Kasumi-1 (cell line): ENCODE measurements at places on chromosomes 6 and 20.

GRCh38 chr6:151701911-151702562 lies 105.4 kb upstream of the ESR1 start:
- no peak for DNase-seq

DNA sequence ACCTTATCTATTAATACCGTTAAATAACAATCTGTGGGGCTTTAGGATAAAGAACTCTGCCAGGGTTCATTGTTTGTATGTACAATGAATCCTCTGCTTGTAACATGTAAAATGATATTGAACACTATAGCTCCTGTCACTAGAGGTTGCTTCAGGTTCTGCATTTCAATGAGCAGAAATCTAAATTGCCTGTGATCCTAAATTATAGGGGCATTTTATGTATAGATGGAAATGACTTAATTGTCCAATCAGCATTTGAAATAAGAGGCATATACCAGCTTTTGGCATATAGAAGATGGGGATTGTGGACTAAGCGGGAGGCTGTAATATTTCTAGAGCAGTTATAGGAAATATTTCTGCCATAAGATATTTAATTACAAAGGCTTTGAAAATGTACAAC lies 2.0 kb downstream of the NCOA3 start:
- DNase-seq: no peak

DNA sequence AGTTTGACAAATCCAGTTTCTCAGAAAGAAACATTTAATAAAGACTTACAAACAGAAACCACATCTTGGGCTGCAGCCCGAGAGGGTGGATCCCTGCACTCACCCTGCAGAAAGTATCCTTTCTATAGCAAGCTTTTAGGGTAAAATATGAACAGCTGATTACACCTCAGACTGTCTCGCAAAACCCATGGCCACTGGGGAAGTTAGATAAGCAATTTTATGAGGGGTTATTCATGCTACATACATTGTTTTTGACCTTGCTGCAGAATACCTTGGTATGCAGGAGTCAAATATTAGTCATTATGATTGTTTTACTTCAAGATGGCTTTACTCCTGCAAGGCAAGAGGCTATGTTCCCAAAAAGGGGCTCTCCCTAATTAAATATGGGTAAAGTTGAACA lies 126.9 kb downstream of the OR2B2 start:
- no peak for DNase-seq

- DNase-seq: no peak
These were observed 359.4 kb downstream of the ADGRB3 start for GRCh38 chr6:68994521-68994920.

DNA sequence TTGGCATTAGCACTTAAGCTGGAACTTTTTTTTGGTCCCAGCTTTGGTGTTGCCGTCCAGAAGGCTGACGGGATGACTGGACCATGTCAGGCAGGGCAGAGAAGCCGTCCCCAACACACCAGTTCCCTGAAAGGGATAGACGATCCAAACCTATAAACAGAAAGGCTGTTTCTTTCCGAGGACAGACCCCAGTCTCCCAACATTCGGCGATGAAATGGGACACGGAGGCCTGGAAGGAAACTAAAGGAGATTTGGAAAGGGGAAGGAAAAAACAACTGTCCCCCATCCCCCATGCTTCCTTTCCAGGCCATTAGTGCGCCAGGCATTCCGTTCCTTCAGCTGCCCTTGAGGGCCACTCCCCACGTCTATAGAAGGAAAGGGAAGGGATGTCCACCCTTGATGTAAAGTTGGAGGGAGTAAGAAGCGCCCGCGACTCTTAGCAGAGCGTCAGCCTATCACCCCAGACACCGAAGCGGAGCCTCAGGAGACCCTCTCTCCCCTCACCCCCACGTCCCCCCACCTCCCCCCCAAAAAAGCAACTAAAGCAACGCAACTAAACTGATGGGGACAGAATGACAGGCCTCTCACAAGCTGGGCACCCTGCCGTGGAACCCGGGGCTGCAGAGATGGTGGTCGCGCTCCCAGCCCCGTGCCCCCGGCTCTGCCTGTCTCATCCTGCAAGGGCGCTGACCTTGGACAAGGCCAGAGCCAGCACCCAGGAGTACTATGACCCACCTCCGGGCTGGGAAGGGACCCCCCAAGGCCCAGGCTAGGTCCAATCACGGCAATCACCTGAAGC lies 638 bp downstream of the BLCAP start:
- no peak for DNase-seq
